NCI-H1105 treated with DMSO at 0.1 percent for 48 hours (cell line): ENCODE measurements at places on chromosomes 16 and 17.

DNA sequence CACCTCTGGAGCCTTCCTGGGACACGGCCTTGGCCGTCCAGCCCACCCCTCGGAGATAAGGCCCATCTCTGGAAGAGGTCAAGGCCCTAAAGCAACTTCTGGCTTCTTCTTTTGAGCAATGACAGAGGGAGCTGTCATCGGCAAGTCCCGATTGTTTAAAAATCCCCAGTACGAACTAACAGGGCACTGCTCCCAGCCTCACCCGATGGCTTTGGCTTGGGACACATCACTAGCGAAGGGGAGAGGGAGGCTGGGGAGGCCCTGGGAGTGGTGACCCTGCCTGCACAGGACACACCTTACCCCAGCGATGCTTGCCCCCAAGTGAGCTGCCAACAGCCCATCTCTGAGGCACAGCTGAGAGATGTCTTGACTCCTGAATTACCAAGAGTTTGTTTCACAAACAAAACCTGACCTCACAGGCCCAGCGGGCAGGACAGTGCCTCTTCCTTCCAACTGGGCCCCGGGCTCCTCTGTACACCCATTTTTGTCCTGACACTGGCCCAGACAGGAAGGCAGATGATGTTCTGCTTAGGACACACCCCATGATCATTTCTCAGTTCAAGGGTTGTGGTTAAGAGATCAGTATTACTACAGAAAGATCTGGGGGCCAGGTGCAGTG is 4.8 kb downstream of the SYNGR2 start:
- DNase-seq = no peak

DNA sequence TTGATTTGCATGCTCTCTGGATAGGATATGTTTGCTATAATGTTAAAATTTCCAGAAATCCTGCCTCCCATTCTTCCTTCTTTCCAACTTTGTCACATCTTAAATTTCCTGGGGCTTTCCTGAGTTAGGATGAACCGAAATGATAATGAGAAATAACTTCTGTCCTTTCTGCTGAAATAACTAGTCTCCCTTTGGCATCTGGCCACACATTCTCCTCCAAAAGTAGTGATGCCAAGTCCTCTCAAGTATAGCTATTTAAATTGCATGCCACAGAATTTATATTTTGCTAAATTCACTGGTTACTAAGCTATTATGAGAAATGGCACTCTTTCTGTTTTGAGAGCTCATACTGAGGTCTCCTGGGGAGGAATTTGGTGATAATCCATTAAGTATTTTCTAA is 30.6 kb downstream of the FAM20A start:
- DNase-seq = no peak

- DNase-seq = no peak
These were observed 29.1 kb upstream of the ZNF469 start for GRCh38 chr16:88353691-88354090.

DNA sequence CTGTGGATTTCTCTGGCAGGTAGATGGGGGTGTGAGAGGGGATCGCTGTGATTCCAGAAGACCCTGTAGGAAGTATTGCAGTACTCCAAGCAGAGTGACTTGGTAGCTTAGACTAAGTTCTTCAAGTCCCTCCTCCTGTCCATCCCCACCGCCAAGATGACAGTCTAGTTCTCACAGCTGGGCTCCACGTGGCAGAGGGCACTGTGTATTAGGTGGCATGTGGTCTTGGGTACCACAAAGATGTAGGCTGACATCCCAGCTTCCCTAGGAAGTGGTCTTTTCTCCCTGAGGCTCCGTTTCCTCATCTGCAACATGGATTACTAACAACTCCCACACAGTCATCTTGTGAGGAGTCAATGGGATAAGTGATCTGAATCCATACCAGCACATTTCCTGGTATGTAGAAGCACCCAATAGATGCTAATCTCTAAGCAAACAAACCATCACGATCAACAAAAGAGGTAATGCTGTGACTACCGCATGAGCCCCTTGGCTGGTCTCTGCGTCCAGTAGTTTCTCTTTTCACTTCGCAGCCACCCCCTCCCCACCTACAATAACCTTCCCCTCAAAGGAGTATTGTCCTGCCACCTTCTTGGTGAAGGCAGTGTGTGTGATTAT is 349.1 kb upstream of the EEF2KMT start:
- DNase-seq = no peak

DNA sequence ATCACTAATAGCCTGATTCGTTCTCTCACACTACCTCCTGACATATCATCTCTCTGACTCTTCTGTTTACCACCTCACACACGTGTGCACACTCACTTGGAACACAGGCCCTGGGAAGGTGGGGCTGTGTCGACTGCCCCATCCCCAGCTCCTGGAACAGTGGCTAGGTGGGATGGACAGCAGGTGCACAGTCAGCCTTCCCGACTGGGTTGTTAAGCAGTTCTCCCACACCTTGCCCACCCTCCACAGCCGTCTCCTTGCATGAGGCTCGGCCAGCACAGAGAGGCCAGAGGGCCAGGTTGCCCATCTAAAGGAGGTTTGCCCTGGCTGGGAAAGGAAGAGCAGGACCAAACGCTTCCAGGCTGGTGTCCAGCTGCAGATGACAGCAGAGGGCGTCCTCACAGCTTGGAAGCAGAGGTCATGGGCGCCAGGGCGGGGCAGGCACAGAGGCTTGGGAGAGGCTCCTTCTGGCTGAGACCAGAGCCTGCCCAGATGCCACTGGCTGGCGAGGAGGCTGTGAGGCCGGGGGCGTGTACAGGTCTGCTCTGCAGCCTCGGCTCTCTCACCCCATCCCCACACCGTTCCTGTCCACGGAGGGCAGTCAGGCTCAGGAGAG is 92.8 kb downstream of the AMFR start:
- no peak for DNase-seq

DNA sequence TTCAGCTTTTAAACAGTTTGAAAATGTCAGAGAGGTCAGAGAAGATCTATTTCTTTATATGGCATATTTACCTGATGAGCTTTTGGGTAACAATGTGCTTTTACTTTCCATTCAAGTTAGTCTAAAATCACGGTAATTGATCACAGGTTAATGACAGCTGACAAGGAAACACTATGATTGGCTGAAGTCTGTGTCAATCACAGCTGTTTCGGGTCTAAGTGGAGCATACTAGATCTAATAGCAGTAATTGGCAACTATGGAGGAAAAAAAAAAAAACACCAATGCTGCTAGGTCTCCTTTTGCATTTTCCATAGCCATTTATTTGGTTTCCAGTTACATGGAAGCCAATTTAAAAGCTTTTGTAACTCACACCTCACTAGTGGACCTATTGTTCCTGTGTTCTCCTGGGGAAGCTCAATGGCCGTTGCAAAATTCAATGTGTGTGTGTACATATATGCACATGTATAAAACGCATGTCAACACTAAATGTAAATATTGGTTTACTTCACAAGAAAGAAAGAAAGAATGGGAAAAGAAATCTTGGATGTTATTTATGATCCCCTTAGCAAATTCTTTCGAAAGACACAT is 568.3 kb upstream of the ZFHX3 start:
- DNase-seq = no peak
